ENCODE measurements at places on chromosomes 1 and 21.

GRCh38 chr1:52691821-52692220 lies 6.3 kb downstream of the COA7 start:
- no peak for DNase-seq

DNA sequence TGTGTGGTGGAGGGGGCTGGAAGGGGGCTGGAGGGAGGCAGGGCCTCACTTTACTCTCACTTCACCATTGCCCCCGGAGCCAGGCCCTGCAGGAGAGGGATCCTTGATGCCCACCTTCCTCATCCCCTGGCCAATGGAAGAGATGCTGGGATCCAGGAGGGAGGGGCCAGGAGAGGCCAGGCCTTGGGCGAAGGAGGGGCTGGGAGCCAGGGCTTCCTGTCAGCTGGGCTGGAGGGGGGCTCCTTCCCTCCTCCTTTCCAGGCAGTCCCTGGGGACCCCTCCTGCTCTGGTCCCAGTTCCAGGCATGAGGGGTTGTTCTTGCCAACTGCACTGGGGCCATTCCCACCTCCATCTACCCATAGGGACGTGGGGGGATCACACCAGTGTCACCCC lies 5.7 kb downstream of the AHDC1 start:
- no peak for DNase-seq

DNA sequence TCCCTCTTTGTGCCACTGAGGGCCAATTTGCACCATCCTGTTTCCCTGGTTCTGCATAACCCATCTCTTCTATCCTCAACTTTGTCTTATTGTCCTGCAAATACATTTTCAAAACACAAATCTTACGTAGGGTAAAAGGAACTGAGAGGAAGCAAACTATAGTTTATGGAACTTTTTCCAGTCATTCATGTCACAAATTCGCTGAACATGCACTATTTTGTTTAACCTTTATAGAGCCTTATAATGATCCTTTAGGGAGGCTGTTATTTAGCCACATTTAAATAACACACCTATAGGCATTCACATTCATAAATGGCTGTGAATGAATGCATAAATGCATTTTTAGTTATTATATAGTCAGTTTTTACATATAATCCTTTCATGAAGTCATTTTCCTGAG lies 85.0 kb downstream of the PLPPR5 start:
- no peak for DNase-seq

GRCh38 chr1:237769916-237770315 lies 120.8 kb downstream of the ZP4 start:
- DNase-seq, result no peak

- DNase-seq, result no peak
These were observed 5.7 kb upstream of the SLC1A7 start for GRCh38 chr1:53148123-53148522.

GRCh38 chr1:210626341-210626740 lies 297.6 kb downstream of the HHAT start:
- DNase-seq, result no peak

DNA sequence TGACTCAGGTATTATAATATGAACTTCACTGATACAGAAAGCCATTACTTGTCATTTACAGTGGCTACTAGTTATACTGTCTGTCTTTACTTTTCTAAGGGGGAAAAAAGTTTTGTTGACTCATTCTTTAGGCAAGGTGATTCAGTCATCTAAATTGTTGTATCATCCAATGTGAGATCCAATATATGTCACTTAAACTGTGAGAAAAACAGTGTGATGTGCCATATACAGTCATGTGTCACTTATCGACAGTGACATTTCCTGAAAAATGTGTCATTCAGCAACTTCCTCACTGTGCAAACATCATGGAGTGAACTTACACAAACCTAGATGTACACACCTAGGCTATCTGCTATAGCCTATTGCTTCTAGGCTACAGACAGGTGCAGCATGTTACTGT lies 57.6 kb downstream of the KCNK2 start:
- DNase-seq, result no peak

DNA sequence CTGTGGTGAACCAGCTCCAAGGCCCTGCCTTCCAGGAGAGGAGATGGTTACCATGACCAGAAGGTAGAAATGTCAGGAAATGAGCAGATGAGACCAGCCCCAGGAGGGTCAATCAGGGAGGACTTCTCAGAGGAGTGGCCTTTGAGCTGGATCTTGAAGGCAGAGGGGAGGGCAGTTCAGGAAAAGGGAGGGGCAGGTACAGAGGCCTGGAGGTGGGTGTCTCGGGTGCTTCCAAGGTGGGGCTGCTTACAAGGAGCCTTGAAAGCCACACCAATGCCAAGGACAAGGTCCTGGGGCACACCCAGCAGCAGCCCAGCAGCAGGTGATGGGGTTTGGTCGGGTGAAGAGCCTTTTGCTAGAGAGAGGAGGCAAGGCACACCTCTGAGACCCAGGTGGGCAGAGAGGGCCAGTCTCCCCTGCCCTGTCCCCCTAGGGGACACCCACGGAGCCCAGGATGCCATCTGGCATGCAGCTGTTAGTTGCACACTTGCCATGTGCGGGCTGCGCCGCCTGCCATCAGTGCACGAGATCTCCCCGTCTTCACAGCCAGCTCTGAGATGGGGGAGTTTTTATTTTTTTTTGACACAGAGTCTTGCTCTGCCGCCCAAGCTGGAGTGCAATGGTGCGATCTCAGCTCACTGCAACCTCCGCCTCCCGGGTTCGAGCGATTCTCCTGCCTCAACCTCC lies 18.5 kb downstream of the SLC66A1 start:
- DNase-seq, result no peak

- DNase-seq, result no peak
These were observed 103.0 kb downstream of the KIAA0319L start for GRCh38 chr1:35454176-35454575.

DNA sequence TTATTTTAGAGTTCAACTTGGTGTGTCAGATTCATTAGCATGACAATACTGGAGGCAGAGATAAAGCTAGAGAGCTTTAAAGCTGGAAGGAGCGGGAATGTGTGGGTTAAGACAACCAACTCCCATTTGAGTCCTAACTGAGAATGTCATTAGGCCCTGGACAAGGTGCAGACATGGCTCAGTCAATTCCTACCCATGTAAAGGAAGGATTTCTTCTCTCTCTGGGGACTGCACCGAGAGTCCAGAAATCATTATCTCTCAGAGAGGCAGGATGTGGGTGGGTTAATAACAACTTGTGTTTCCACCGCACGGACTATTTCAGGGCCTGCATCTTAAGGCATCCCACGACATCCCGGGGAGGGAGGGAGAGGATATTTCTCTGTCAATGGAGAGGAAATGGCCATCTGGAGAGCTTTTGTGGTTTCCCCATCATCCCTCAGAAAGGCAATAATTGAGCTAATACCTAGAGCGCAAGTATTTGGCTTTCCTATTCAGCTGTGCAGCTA lies 46.7 kb upstream of the SARS1 start:
- DNase-seq, result no peak

DNA sequence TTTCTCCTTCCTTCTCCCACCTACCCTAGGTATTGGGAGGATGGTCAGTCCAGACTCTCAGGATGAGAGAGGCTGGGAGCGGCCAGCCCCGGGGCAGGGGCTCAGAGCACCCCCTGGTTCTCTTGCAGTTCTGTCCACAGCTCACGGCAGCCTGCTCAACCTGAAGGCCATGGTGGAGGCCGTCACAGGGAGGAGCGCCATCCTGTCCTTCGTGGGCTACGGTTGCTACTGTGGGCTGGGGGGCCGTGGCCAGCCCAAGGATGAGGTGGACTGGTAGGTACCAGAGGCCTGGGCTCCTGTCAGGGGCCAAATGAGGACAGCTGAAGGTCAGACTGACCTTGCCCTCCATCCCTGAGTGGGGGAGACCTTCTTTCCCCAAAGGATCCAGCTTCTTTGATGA lies 4.2 kb downstream of the PLA2G2F start:
- DNase-seq, result no peak

DNA sequence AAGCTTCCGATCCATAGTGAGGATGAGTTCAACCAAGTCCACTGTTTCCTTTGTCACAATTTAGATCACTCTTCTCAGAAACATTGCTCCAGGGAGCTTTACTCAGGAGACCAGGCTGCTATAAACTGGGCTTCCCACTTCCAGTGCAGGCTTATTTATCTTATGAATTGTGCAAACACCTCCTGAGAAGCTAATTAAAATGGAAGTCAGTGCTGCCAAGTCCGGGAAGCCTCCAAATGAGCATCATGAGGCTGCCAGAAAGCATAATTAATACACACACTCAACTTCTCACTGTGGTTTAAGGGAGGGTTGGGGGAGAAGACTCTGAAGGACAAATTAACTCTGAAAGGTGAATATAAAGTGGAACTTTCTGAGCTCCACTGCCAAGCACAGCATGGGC lies 145.0 kb upstream of the SGIP1 start:
- no peak for DNase-seq

DNA sequence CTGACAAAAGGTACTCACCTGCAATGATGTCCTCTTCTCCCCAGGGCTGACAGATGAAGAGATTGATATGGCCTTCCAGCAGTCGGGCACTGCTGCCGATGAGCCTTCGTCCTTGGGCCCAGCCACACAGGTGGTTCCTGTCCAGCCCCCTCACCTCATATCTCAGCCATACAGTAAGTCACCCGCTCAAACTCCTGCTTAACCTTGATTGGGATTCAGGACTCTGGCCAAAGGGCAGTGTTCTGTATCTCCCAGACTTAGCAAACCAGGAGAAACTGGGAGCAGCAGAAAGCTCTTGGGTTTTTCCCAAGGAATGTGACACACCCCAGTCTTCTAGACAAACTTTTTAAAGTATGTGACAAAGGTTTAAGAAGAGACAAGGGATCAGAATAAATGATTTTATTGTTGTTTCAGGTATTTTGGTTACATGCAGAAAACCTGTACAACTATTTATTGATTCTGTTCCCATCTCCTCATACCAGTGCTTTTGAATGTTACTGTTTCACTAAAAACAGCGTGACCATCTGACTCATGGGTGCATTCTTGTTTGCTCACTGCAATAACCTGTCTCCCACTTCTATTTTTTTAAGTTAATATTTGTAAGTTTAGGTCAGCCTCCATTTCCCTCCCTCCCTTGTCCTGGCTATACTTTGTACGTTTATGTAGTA lies 124.6 kb downstream of the PEX14 start:
- DNase-seq, result no peak

- no peak for DNase-seq
These were observed 89.9 kb upstream of the SLC2A1 start for GRCh38 chr1:43048601-43049011.

- no peak for DNase-seq
These were observed 107.3 kb downstream of the HMGB4 start for GRCh38 chr1:33971018-33971710.

DNA sequence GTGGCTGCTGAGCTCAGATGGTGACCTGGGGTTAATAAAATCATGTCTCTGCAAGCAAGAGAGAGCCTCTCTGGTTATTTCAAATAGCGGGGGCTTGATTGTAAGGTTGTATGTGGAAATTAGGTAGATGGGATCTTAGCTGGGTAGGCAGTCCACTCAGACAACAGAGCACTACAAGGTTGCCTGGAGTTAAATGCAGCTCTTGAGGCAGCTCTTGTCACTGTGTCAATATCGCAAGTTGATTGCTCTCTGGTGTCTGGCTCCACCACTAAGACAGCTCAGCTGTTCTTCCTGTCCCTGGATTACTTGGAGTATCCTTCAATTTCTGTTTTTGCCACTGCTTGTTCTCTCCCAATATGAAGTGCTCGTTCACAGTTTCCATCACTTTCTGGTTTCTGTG lies 93.8 kb downstream of the C21orf91 start:
- DNase-seq, result no peak

- DNase-seq, result no peak
These were observed 28.2 kb downstream of the SNAP47 start for GRCh38 chr1:227763246-227764018.
